Hematopoietic multipotent progenitor cell treated with erythropoietin and hydrocortisone succinate and interleukin-3 and kit ligand, for 17 days (in vitro differentiated cells): ENCODE measurements at places on chromosomes 4 and X.

- DNase-seq = no peak
Measured at GRCh38 chr4:105765690-105766407, 57.3 kb downstream of the GSTCD start.

GRCh38 chr4:53005808-53006207 is 143.7 kb downstream of the RASL11B start:
- no peak for DNase-seq

DNA sequence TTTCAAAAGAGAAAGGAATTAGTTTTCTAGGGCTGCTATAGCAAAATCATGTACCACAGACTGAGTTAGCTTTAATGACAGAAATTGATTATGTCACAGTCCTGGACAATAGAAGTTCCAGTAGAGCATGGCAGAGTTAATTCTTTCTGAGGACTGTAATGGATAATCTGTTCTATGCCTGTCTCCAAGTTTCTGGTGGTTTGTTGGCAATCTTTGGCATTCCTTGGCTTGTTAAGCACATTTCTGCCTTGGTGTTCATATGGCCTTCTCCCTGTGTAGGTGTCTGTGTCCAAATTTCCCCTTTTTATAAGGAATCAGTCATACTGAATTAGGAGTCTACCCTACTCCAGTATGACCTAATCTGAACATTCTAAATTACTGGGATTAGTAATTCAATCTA is 336.1 kb upstream of the PABPC4L start:
- DNase-seq = no peak

DNA sequence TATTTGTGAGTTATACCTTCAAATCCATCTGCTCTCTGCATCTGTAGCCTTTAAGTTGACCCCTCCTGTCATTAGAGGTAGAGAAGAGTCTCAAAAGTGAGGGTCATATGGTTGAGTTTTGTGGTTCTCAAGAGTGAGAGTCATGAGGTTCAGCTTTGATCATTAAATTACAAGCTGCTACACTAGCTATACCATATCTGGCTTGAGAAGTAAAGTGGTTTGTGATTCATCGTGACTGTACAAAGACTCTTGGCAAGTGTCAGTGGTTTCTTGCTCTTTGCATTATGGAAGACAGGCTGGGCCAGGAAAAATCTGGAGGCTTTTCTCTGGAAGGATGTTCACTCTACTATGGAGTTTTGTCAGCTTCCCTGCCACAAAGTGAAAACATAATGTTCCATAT is 170.6 kb downstream of the ZC4H2 start:
- no peak for DNase-seq
